WTC11 (cell line): ENCODE measurements at places on chromosomes 1 and 21. TPM values are rescaled to one million over a fixed set of nuclear protein-coding genes. Genes with fewer than 3 reads are reported as not detected.

DNA sequence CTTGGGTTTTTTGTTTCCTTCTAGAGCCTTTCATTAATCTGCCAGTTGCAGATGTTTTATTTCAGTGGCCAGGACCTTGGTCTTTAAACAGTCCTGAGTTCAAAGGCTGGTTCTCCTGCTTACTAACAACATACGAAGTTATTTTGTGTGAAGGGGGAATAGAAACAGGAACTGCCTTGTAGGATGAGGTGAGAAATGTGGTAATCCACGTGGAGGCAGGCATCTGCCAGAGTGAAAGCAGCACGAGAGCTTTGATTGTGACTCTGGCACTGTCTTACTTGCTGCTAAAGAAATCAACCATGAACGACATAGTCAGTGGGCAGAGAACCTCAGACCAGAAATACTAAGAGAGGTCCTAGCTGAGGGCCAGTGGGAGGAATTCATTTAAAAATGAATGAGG lies 30.4 kb downstream of the TMEM63A start:
- DNase-seq = no peak

The C1orf94 gene
- 5.5 to 6.0 TPM (median 5.5 TPM) in 3 replicates for total RNA-seq

GRCh38 chr1:198258491-198258890 lies 101.7 kb downstream of the NEK7 start:
- DNase-seq = no peak

DNA sequence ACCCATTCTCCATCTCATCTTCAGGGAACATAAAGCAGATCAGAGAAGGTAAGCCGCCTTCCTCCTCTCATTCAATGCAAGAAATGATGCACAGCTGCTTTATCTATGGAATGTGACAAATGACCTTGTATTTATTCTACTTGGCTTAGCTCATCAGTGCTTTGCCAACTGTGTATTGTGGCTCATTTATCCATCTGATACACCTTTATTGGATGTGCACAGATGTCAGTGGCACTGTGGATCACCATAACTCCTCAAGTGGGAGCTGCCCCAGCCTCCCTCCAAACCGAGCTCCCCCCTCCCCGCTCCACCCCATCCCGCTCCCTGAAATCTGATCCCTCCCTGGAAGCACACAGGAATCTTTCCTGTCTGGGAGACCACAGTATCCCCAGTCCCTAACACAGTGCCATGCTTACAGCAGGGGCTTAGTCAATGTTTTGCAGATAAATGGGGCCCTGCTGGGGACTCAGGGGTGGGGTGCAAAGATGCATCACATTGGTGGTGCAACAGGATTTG lies 156.0 kb upstream of the RAB4A start:
- DNase-seq = no peak

DNA sequence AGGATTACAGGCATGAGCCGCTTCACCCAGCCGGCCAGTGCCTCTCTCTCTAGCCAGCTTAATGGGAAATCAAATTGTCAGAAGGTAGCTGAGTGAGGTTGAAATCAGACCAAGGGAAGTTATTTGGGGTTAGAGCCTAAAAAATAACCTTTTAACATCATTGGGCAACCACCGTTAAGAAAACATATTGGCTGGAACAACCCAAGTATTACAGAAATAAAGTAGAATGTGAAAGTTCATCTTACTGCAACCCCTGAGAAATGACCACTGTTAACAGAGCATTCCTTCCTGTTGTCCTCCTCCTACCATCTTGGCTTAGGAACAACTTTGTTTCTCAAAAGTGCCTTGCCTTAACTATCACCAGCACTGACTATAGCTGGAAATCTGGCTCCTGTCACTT lies 3.2 kb upstream of the RNF186 start:
- no peak for DNase-seq

DNA sequence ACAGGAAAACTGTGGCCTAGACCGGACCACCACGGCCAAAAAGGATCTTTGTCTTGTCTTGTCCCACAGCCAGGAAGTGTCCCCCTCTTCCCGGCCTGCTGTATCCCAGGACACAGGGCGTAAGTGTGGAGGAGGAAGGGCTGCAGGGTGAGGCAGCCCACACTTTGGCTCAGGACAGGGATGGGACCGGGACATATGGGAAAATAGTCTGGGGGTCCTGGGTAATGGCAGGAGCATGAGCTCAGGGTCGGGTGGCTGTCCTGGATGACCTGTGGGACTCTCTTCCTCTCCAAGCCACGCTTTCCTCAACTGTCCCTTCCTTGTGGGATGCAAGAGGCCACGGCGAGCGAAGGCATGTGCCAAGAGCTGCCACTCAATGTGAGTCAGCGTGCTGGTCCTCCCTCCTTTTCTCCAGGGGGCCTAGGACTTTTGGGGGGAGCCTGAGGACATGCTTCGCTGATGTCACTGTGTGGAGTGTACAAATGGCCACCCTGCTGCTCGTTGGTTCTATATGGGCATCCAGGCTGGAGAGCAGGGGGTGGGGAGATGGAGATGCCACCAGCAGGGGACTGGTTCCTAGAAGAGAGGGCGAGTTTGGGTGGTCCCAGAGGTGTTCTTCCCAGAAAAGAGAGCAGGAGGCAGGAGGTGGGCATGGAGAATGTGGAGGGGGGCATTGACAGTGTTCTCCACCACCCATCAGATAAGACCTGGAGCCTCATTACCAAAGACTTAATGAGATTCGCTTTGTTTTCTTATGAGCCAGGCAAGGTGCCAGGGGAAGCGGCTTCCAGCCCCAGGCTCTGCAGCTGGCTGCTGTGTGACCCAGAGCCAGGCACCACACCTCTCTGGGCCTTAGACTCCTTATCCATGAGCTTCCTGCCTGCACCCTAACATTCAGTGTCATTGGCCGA lies 11.5 kb upstream of the PADI1 start:
- no peak for DNase-seq

DNA sequence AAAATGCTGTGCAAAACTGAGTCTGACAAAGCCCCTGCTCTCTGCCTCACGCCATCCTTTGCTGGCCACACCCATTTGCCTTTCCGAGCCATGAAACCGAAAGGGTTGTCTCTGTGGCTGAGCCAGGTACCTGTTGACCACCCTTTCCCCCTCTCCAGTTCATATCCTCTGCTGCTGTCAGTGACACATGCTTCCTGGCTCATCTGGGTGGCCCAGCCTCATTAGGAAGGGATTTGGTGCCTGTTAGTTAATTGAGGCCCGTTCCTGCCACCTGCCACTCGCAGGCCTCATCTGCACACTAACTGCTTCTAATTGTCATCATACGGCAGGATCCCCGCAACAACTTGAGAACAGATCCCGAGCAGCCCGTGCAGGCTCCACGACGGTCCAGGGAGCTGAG lies 79.2 kb downstream of the OLIG1 start:
- DNase-seq = no peak

The PALMD gene
- 0.07 to 0.09 TPM in 2 of 3 replicates, not detected in the other for total RNA-seq

DNA sequence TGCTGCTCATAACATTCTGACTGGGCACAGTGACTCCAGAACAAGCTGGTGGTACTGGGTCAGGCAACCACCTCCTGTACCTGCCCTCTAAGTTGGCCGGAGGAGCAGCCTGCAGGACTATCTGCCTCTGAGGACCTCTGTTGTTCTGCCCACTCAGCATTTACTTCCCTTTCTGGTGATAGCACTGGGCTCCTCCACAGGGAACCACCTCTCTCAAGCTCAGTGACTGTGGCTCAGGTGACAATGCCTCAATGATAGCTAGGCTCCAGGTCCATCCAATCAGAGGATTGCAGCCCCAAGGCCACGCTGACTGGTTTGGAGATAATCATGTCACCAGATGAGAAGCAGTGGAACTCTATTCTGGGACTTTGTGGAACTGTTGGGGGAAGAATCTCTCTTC lies 15.8 kb downstream of the SLC41A1 start:
- DNase-seq = no peak

GRCh38 chr1:183817576-183818288 lies 12.8 kb downstream of the RGL1 start:
- no peak for DNase-seq

GRCh38 chr1:152997901-152998300 lies 3.6 kb upstream of the SPRR3 start:
- DNase-seq = no peak

DNA sequence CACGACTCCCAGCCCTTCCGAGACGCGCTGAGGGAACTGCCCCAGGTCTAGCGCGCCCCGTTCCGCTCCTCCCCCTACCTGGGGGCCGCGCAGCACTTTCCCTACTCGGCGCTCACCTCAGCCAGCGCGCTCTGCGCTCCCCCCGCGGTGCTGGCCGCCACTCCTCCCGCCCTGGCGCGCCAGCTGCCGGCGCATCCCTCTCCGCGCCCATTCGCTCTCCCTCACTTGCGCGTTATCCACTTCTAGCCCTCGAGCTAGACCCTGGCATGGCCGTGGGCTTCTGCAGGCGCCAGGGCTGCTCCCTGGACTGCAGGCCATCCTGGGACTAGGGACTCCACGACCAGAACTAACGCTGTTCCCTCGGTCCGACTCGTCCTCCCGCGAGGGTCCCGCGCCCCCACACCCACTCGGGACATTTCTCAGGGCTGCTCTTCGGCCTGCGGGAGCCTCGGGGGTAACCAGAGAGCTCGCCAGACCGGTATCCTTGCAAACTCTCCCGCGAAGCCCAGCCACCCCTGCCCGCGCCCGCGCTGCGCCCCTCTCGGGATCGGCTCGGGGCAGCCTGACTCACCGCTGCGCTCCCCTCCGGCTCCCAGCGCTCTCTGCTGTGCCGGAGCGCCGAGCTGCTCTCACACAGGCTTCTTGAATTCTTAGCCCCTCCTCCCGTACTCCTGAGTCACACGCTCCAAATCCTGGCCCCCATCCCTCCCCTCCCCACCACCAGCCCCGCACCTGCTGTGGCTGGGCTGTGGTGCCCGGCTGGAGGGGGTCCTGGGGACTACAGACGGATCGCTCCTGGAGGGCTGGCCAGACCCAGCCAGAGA lies at the start of gene NGF:
NGF (minus strand) TSS at position 617 of the 824 bp plus-strand sequence. CDS start 51,454 bp downstream, outside the sequence.
- peak; percentile 73 for DNase-seq

DNA sequence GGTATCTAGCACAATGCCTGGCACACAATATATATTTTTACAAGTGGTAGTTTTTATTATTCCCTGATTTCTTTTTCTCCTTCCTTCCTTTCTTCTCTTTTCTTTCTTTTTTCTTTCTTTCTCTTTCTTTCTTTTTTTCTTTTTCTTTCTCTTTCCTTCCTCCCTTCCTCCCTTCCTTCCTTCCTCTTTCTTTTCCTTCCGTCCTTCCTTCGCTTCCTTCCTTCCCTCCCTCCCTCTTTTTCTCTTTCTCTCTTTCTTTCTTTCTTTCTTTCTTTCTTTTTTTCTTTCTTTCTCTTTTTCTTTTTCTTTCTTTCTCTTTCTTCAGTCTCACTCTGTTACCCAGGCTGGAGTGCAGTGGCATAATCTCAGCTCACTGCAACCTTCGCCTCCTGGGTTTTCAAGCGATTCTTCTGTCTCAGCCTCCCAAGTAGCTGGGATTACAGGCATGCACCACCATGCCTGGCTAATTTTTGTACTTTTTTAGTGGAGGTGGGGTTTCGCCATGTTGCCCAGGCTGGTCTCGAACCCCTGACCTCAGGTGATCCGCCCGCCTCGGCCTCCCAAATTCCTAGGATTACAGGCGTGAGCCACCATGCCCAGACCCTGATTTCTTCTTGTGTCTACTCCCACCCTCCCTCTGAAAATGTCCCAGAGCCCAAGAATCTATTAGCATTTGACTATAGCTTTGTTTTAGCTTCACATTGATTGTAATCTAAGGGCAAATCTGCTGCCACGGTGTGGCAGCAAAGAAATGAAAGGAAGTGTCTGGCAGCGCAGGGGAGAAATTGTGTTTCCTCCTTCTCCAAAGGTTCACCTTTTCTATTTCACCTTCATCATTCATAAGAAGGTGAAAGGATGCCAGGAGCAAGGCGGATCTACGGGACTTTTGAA lies 19.9 kb upstream of the ABCB10 start:
- DNase-seq = no peak

DNA sequence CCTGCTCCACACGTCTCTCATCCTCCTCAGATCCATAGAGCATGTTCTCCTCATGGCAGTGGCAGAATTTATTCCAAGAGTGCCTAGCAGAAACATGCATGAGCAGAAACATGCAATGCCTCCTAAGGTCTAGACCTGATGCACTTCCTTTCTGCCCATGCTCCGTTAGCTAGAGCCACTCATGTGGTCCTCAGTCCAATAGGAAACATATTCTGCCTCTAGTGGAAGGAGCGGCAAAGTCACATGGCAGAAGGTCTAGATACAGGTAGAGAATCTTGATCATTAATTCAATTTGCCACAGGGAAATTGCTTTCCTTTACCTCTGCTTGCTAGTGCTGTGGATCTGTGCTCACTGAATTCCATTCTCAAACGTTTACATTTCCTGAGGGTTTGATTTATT lies 130.4 kb downstream of the KIF26B start:
- no peak for DNase-seq

DNA sequence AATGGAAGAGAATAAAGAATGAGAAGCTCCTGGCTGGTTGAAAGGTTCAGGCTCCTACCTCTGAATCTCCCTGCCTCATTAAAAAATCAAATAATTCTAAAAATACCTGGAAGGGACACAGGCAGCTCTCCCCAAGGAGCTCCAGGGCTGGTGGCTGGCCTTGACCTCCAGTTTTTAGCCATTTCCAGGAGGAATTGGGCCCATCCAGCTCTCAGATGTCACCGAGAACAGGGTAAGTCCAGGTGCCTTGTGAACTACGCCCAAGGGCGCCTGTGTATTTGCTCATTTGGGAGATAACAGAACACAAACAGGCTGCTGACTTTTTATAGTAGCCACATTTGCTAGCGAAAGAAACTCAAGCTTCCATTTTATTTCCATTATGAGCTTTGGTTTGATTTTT lies 321.0 kb upstream of the C1orf174 start:
- DNase-seq = no peak

The OR2AK2 gene
- total RNA-seq = not detected in 3 replicates

GRCh38 chr21:41833497-41834115 lies 45.5 kb downstream of the PRDM15 start:
- DNase-seq = no peak

GRCh38 chr1:8780405-8780804 lies 37.0 kb downstream of the RERE start:
- DNase-seq = no peak

DNA sequence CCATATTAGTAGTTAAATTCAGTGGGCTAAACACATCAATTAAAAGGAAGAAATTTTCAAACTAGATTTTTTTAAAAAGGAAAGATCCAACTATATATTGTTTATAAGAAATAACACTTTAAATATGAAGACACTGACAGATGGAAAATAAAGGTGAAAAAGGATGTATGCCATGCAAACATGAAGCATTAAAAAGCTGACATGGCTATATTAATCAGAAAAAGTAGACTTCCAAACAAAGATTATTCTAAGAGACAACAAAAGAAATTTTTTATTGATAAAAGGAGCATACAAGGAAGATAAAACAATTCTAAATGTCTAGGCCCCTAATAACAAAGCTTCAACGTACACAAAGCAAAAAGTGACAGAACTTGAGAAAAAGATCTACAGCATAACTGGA lies 92.2 kb downstream of the ATF6 start:
- no peak for DNase-seq

The LAD1 gene
- 14.5 to 15.6 TPM (median 14.9 TPM) in 3 replicates for total RNA-seq

DNA sequence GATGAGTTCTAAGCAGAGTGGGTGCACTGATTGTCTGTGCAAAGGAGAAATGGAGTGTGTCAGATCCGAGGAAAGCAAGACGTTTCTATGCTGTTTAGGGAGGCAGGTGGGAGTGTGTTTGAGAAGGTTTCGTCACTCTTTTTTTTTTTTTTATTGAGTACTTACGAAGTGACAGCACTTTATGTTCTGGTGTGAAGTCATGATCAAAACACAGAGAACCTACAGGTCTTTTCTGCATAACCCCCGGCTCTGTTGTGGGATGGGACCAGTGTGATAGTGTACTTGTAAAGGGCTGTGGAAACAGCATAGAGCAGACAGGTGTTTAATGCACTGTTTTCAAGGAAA lies 26.7 kb downstream of the MIA3 start:
- DNase-seq = no peak

The COL9A2 gene
- 4.2 to 5.5 TPM (median 4.7 TPM) in 3 replicates for total RNA-seq

GRCh38 chr1:212699625-212700222 lies at the start of gene BATF3:
Gene BATF3 (minus strand): TSS chr1:212699840. CDS start chr1:212699762, 78 bp downstream.
- no peak for DNase-seq
